Fibroblast of skin of left quadriceps (primary cell): ENCODE measurements at places on chromosomes 7 and 10.

DNA sequence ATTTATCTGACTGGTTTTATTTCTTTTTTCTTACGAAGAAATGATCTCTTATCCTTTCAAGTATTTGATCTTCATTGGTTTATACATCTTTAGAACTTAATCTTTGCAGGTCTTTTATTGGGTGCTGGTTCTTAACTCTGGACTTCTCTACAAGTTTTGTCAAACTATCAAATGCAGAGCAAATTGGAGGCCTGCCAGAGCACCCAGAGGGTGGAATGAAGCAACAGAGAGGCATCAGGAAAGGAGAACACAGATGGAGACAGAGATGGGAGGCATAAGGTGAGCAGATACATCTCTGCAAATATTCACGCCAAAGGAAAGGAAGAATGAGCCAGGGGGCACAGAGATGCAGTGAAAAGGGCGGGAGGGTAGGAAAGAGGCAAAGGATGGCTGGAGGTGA lies 130.3 kb downstream of the PKD1L1 start:
- no peak for DNase-seq

DNA sequence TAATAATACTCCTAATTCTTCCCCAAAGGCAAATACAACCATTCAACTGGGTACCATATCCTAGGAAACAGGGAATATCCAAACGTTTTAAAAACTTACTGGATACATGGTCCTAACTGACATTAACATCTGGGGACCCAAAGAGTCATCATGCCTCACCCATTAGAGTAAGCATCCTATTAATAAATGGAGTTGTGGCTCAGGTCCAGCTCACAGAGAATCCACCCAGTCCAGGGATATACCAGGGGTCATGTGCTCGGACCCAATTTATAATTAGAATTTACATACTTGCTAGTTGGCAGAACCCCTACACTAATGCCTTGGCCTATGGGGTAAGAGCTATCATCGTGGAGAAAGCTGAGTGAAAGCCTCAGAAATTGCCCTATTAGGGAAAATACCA lies 670.0 kb downstream of the XPNPEP1 start:
- no peak for DNase-seq

DNA sequence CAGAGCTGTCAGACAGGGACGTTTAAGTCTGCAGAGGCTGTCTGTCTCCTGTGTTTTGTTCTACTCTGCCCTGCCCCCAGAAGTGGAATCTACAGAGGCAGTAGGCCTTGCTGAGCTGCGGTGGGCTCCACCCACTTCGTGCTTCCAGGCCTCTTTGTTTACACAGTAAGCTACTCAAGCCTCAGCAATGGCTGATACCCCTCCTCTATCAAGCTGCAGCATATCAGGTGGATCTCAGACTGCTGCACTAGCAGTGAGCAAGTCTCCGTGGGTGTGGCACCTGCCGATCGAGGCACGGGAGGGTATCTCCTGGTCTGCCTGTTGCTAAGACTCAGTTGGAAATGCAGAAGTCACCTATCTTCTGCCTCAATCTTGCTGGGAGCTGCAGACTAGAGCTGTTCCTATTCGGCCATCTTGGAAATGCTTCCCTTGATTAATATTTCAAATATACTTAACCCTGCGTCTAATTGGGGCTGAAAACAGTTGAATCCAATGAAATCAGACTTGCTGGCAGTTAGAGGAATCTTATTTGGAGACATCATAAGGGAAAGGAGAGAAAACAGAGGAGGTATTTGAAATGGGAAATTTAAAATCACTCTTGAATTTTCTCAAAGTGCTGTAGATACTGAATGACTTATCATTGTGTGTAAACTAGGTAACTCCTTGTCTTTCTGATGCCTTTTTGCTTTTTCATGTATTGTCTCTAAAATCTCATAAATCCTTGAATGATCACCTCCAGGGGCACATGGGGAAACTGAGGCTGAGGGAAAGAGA lies 13.8 kb upstream of the CYP3A5 start:
- no peak for DNase-seq

DNA sequence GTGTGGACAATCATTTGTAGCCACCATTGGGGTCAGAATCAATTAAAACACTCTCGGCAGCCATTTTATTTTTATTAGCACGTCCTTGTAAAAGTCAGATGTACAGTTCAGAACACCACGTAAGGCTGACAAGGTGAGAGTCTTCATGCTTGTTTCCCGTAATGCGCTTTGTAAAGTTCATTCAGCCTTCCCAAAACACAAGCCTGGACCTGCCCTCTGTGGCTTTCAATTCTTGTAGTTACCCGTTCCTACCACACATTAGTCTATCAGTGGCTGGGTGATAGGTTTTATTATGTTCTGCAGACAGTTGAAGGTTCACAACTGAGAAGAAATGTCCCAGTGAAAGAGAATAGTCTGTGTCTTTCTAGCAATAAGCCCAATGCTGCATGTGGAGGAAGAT lies 35.4 kb downstream of the GAD2 start:
- no peak for DNase-seq

GRCh38 chr7:55477781-55478374 lies 94.4 kb downstream of the VOPP1 start:
- DNase-seq, result peak; percentile 75

- DNase-seq, result no peak
Measured at GRCh38 chr10:110746969-110747608, 103.0 kb downstream of the RBM20 start.

GRCh38 chr10:34280599-34281374 lies 534.3 kb downstream of the PARD3 start:
- DNase-seq, result peak; percentile 85

DNA sequence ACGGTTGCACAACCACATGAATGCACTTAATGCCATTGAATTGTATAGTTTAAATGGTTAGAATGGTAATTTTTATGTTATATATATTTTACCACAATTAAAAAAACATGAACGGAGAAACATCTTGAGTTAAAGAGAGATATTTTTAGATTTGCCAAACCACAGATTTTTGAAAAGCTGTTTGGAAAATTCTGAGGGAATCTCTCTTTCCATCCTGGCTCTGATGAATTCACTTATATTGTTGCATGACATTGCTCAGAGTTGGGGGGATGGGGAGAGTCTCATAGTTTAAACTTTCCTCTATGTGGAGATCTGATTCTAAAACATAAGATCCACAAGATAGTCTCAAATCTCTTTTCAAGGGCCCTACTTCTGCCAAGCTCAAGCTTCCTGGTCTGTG lies 275.0 kb upstream of the NPVF start:
- DNase-seq, result no peak

DNA sequence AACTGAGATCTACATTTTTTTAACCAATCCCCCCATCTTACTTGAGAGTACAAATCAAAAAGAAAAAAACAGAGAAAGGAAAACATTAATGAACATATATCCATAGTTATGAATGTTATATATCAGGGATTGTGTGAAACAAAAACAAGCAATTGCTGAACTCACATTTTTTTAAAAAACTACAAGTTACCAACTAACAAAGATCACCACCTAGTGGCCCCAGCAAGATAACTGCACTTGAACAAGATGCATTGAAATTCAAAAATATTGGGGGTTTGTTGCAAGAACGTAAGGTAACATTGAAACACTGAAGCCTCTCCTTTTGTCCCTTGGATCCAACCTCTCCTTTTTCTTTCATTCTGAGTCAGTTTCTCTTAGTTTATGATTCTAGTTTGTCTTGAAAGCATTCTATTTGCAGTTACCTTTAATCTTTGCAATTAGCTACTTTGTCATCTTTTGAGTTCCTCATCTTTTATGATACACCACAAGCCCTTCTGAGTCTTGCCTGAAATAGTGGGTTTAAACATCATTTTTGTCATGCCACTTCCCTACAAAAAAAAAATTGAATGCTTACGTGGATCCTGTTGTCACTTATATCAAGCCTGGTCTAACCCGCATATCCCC lies 87.3 kb upstream of the TES start:
- DNase-seq, result peak; percentile 8

- no peak for DNase-seq
Measured at GRCh38 chr10:14173391-14173705, 157.4 kb downstream of the FRMD4A start.

DNA sequence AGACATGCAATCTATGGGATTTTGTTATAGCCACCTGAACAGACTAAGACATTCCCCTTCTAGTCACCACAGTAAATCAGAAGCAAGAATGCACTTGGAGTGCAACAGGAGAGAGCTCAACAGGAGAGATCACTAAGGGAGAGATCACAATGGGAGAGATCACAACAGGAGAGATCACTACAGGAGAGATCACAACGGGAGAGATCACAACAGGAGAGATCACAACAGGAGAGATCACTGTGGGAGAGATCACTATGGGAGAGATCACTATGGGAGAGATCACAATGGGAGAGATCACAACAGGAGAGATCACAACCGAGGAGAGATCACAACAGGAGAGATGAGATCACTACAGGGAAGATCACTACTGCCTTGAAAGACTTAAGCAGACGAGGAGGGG lies 238.5 kb upstream of the PITRM1 start:
- DNase-seq, result no peak

- no peak for DNase-seq
Measured at GRCh38 chr10:42578019-42578418, 60.4 kb downstream of the ZNF33B start.
